ENCODE measurements at places on chromosomes 3 and 15.
A peak's percentile ranks its signal among the peaks of the same experiment; 100 is the strongest.

- DNase-seq = no peak
These were observed 57.1 kb upstream of the POU1F1 start for GRCh38 chr3:87333393-87333892.

DNA sequence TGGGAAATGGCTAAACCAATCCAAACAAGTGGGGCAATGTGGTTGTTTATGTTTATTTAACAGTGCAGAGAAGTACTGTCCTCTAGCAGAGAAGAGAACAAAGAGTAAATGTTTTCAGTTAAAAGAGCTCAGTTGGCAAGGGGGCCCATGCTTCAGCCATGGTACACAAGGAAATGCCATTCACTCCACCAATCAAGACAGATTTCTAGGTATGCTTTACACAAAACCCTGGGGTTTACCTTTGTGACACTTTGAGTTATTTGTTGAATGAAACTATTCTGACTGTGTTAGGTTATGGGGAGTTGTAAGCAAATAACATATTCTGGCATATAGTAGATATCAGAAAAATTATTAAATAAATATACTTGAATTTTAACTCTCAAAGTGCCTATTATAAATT, 228.5 kb upstream of the MME start:
- DNase-seq = no peak

DNA sequence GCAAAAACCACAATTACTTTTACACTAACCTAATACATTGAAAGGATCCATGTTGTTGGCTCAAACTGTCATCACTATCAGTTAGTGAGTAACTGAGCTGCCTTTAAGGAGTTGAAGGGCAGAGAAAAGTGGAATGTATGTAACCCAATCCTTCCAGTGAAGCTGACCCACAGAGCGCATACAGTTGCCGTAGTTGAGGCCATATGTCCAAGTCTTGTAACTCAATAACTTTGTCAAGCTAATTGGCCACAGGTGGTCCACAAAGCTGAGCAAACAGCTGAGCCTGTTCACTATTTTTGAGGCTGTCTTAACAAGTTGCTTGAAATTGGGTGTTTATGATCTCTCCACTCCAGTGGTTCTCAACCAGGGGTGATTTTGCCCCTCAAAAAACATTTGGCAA, 169.0 kb upstream of the SLC24A5 start:
- DNase-seq = no peak

GRCh38 chr3:154953538-154953937, 126.6 kb upstream of the MME start:
- DNase-seq = no peak

DNA sequence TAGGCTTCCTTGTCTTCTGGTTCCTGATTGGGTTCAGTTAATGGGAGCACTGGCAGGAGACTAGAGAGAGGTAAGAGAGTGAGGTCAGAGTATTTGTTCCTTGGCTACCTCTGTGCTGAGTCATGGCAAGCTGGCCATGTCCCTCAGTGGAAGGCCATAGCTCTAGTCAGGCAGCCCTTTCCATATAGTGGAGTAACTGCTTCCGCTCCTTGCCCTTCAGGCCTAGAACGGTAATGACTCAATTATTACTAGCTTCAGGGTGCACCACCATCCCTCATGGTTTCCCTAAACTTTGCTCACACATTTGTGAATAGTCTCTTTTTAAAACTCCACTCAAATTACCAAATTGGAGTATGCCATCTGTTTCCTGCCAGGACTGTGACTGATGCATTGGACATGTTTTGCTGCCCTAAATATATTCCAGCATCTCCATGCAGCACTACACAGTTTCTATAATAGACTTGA, 10.5 kb upstream of the ANO10 start:
- DNase-seq = no peak

DNA sequence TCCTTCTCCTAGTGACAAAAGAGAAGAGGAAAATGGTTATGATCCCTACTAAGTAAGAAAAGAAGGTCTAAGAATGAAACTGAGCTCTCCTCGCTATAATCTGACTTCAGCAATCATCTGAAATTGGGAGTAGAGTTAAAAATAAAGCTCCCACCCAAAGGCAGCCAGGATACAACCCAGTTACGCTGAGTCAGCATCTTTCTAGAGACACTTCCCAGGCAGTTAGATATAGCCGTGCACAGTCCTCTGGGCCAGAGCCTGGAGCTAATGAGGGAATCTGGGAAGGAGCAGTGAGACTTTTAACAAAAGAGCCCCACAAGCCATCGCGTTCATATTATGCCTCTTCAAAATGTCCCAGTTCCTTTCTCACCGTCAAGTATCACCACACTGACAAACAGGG, 39.1 kb upstream of the SETMAR start:
- no peak for DNase-seq

GRCh38 chr3:20319551-20319950, 133.5 kb upstream of the SGO1 start:
- no peak for DNase-seq

DNA sequence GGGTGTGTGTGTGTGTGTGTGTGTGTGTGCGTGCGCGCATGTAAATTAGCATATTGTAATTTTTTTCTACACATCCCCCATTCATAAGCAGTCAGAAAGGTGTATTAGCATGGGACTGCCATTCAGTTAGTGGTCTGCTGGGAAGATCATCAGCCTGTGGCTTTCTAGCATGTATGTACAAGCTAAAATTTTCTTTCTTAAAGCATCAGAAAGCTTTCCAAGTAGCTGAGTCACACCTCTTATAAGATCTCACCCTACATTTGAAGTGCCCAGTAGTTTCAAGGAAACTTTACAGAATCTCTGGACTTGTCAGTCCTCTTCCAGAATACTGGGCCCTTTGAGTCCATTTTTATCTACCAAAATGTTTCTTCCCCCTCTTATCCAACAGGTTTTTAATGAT, 411.4 kb upstream of the TPRG1 start:
- DNase-seq = no peak

- no peak for DNase-seq
These were observed 381.4 kb downstream of the NTRK3 start for GRCh38 chr15:87874896-87875711.

- DNase-seq = no peak
These were observed 2.2 kb downstream of the PLSCR1 start for GRCh38 chr3:146542179-146542578.

- DNase-seq = no peak
These were observed 258.9 kb downstream of the ADAMTS17 start for GRCh38 chr15:100082761-100083402.

GRCh38 chr3:16842272-16843270, 42.2 kb upstream of the PLCL2 start:
- DNase-seq = no peak

DNA sequence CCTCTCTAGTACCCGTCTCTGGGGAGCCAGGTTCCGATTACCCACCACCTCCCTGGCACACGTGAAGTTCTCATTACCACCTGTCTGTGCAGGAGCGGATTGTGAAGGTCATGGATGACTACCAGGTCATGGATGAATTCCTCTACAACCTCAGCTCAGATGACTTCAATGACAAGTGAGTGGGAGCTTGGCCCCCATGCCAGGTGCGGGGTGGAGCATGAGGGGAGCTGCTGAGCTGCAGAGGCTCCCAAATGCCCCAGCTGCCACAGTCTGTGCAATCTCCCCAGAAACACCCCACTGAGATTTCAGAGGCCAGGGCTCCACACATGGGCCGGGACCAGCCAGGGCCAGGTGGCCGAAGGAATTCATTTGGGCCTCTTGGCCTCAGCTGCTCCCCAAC, 34.3 kb downstream of the DNAH1 start:
- DNase-seq = no peak

DNA sequence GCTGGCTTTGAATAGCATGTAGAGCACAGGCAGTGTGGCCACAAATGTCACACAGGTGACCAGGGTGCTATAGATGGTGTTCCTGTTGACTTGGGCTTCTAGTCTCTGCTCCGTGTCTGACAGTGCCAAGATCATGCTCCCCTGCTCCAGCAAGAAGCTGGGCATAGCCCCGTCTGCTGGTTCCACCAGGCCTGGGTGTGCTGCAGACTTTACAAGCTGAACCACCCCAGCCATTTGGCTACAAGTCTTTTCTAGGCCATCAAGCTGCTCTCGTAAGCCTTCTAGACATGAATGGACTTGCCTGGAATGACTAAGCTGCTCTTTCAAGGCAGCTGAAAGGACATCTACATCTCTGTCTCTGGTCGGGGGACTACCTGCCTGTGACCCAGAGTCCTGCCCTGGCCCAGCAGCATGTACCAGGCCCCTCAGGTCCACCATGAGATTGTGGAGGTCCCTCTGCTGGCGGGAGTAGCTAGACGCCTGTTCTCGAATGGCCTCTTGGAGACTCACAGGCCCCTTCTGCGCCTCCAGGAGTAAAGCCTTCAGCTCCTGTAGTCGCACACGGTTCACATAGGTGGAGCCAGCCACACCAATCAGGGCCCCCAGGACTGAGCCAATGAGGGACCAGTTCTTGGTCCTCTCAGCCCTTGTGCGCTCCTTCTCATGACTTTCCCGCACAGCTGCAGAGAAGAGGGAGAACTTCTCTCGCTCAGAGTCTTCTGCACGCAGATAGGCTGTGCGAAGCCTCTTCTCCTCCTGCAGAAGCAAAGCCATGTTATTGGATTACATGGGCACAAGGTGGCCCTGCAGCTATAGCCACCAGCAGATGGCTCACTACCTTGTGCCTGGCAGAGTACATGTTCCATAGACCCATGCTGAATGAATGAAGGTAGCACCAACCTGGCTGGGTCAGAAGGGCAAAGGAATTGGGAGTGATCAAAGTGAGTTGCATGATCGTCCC, 2.8 kb upstream of the PLXNB1 start:
- DNase-seq = peak; percentile 79

DNA sequence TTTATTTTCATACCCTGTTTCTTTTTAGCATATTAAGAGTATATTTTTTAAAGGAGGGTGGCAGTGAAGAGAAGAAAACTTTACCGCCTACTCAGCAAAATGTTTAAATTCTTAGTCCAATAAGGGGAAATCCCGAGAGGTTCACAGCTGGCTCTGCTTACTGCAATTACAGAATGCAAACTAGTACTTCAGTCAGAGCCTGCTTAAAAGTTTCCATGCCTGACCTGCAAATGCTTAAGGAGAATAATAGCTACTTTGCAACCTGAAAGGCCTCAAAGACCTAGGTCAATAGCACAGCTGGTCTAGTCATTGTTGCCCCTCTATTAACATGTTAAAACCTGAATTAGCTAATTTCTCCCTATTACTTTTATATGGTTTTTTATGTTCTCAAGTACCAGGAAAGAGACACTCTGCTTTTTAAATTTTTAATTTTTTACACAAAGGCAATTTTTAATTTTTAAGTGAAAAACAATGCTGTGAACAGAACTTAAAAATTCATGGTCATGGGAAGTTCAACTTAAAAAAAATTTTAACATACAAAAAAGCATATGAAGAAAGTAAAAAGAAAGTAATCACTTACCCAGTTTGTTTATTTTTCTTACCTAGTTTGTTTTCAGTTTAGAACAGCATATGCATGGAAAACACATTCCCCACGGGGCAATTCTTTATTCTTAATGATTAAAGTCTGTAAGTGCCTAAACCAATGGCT, 79.2 kb downstream of the P3H2 start:
- DNase-seq = no peak

DNA sequence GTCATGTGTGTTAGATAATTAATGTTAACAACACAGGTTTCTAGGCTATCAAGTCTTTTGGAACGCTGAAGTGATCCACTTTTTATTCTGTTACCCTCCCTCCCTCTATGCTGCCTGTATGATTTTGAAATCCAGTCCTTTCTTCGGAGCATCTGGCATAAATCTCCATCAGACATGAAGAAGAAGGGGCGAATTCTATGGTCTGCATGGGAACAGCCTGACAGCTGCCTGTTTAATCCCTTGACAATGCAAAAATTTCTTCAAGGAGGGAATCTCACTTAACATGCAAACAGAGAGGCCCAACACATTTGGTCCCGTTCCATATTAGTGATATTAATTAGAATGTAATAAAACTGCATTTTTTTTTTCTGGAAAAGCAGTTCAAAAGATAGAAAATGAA, 145.2 kb downstream of the VGLL3 start:
- no peak for DNase-seq

- DNase-seq = no peak
These were observed 8.7 kb downstream of the DCUN1D1 start for GRCh38 chr3:182971637-182972036.
